ENCODE measurements at places on chromosomes 16 and 17.

GRCh38 chr17:12024327-12024726 is 3.6 kb downstream of the MAP2K4 start:
- no peak for DNase-seq

- no peak for DNase-seq
Measured at GRCh38 chr16:84104231-84104630, 12.5 kb downstream of the MBTPS1 start.

GRCh38 chr17:31378638-31379037 is 12.8 kb upstream of the RAB11FIP4 start:
- DNase-seq, result no peak

GRCh38 chr17:75242461-75243042 is 18.9 kb downstream of the GGA3 start:
- DNase-seq, result no peak

- DNase-seq, result no peak
Measured at GRCh38 chr16:57941016-57941664, 29.8 kb downstream of the CNGB1 start.

DNA sequence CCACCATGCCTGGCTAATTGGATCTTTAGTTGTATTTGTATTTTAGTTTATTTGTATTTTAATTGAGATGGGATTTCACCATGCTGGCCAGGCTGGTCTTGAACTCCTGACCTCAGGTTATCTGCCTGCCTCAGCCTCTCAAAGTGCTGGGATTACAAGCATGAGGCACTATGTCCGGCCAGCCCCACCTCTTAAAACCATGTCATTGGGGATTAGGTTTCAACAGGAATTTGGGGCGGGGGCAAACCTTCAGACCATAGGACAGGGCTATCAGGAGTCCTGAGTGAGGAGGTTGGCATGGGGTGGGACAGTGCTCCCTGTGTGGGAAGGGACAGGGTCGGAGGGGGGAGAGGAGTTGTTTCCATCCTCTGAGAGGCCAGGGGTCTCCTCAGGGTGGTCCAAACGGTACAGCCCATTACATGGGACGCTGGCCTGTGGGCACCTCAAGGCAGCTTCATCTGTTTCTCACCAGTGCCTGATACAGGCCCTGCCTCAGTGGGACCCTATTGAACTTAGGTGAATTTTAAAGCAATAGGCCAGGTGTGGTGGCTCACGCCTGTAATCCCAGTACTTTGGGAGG is 21.6 kb downstream of the GAA start:
- DNase-seq, result no peak

DNA sequence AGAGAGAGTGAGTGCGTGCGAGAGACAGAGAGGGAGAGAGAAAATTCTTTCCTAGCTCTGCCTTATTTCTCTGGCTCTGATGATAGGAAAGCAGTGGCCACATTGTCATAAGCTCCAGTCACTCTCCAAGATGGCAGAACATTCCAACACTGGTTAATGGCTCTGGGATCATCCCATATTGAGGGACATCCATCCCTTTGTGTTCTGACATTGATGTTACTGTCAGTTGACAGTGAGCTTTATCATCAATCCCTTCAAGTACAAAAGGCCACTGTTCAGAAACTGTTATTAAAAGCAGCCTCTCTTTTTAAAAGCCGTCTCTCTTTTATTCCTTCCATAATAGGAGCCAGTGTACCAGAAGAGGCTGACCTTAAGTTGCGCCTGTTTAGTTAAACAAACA is 1084.9 kb upstream of the RBFOX1 start:
- no peak for DNase-seq

Measured in stimulated activated CD4-positive, alpha-beta T cell treated with anti-CD3 and anti-CD28 coated beads, Interleukin-1b, Interleukin-23, amount 100 ng/mL, for 1 hour (primary cell).